ENCODE measurements at places on chromosomes 12 and 14.

DNA sequence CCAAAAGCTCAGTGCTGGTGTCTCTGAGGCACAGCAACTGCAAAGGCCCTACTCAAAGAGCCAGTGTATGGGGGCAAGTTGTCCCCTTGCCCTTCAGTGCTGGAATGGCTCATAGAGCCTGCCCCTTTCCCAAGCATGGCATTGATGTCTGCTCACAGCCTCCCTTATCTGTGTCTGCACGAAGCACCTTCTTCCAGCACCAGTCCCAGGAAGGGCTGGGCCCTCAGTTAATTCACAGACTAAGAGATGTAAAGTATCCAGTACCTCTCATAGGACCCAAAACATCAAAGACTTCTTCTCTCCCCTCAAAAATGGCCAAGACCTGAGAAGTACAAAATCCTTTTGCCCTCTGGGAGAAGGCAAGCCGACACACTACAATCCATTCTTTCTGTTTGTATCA, 1.6 kb upstream of the CMAS start:
- DNase-seq, result no peak
- no peak overlapping the region for H3K27ac ChIP-seq
- peaks cover 5% of the 10 kb centered on the region for H3K4me1 ChIP-seq
- H3K36me3 ChIP-seq, result no peaks in the 10 kb centered on the region
- no peak overlapping the region for H3K4me3 ChIP-seq

- DNase-seq, result no peak
- H3K36me3 ChIP-seq, result no peaks in the 10 kb centered on the region
- no peak overlapping the region for H3K27ac ChIP-seq
- no peak overlapping the region for H3K4me3 ChIP-seq
- H3K4me1 ChIP-seq, result no peaks in the 10 kb centered on the region
- H3K27me3 ChIP-seq, result no peaks in the 10 kb centered on the region
These were observed 63.9 kb upstream of the KCNA5 start for GRCh38 chr12:4979737-4980136.

GRCh38 chr14:54813081-54813480, 89.5 kb downstream of the GCH1 start:
- H3K27me3 ChIP-seq, result peaks cover 11% of the 10 kb centered on the region
- DNase-seq, result peak; percentile 7
- H3K27ac ChIP-seq, result no peak overlapping the region
- no peaks in the 10 kb centered on the region for H3K36me3 ChIP-seq
- H3K4me3 ChIP-seq, result no peak overlapping the region
- H3K4me1 ChIP-seq, result peaks cover 5% of the 10 kb centered on the region

DNA sequence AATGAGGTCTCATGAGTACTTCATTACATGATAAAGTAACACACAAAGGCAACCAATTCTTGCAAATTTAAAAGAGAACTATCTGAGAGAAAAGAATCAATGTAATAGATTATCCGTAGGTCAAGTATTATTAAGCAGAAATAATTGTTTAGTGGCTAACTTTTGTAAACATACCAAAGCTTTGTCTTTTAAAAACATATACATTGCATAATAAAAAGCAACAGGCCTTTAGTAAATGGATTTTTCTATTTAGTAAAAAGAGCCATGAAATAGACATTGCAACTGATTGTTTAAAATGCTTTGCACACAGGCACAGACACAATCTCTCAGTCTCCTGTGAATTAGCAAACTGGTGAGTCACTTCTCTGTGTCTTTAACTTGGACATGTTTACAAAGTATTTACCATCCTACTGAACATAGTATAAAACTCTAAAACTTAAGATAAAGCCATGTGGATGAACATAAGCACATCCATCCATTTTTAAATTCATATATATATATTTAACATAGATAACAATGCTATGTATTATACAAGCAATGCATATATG, 518.7 kb upstream of the MGAT4C start:
- no peaks in the 10 kb centered on the region for H3K27me3 ChIP-seq
- DNase-seq, result no peak
- peaks cover 3% of the 10 kb centered on the region for H3K4me1 ChIP-seq
- H3K4me3 ChIP-seq, result no peak overlapping the region

- H3K27ac ChIP-seq, result peak overlapping the region; percentile 53
- H3K4me3 ChIP-seq, result no peak overlapping the region
- no peaks in the 10 kb centered on the region for H3K27me3 ChIP-seq
- peak; percentile 50 for DNase-seq
These were observed 36.2 kb downstream of the PRMT8 start for GRCh38 chr12:3527181-3527580.

DNA sequence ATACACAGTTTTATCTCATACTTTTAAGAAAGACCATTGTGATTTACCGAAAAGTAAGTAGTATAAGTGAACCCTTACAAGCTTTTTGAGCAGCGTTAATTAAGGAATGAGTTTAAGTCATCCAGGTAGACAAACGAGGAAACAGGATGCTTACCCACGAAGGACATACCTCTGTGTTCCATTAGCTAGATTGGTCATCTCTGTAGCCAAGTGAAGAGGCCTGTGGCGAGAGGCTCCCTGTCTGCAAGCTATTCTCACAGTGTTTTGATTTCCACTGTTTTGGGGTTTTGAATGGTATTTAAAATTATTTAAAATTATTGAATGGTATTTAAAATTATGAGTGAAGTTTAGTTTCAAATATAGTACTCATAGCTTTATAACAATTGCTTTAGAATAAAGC, 342.1 kb upstream of the RGS6 start:
- H3K27me3 ChIP-seq, result no peaks in the 10 kb centered on the region
- H3K36me3 ChIP-seq, result peaks cover 12% of the 10 kb centered on the region
